ENCODE measurements at places on chromosomes 16 and 17.

- no peak for DNase-seq
Observed at GRCh38 chr17:19306160-19307111, 56.1 kb downstream of the B9D1 start.

DNA sequence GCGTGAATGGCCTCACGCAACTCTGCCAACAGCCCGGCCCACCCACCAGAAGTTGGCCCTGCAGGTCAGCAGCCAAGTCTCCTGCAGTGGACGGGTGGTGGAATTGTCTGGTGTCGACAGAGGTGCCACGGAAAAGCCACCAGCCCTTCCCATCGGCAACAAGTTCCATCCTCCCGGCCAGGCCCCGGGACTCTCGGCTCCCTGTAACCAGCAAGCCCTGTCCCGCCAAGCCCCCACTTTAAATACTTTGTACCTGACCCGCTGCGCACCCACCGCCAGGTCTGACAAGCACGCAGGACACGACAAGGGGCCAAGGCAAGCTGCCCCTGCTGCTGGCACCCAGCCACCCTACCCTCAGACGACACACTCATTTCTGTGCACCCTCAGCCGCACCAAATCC, 100.8 kb downstream of the RBFOX3 start:
- no peak for DNase-seq

DNA sequence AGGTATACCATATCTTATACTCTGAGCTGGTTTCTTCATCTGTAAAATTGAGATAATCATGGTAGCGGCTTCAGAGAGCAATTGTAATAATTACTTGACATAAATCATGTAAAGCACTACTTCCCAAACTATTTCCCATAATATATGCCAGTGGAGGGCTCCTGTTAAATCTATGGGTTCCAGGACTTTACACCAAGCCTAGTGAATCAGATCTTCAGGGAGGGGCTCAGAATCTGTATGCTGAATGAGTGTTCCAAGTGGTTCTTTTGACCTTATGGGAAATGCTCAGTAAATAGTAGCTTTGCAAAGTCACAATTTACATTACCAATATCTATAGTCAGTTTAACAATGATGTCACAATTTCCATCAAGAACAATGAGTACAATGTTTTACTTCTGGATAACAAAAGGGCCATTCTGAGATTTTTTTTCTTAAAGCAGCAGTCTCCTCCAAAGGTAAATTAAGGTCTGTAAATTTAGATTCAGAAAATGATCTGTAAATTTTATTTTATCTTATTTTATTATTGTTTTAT, 50.9 kb upstream of the NLK start:
- DNase-seq: no peak

DNA sequence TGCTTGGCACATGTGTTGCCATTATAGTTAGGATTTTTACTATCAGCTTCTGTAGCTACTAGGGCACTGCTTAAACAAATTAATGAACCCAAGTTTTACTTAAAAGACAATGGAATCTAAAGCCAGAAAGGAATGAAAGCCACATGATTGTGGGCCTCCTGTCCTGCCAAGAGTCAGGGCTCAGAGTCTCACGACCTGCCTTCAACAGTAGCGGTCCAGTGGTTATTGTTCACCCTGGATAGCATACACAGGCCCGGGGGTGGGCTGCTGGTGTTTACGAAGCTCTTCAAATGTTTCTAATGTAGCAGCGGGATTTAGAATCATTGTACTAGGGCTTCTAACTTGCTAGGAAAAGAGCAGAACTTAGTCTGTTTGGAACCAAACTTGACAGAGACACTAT, 7.8 kb downstream of the GABARAPL2 start:
- DNase-seq: no peak

All from NCI-H69 (cell line).